Stimulated activated CD4-positive, alpha-beta T cell treated with anti-CD3 and anti-CD28 coated beads, Interleukin-1b, Interleukin-23, amount 100 ng/mL, for 48 hours (primary cell): ENCODE measurements at places on chromosomes 16 and 17.

- peak; percentile 14 for DNase-seq
These were observed 45.8 kb upstream of the ZCCHC14 start for GRCh38 chr16:87538594-87538993.

GRCh38 chr16:14509055-14509454 lies 121.0 kb downstream of the PARN start:
- no peak for DNase-seq

DNA sequence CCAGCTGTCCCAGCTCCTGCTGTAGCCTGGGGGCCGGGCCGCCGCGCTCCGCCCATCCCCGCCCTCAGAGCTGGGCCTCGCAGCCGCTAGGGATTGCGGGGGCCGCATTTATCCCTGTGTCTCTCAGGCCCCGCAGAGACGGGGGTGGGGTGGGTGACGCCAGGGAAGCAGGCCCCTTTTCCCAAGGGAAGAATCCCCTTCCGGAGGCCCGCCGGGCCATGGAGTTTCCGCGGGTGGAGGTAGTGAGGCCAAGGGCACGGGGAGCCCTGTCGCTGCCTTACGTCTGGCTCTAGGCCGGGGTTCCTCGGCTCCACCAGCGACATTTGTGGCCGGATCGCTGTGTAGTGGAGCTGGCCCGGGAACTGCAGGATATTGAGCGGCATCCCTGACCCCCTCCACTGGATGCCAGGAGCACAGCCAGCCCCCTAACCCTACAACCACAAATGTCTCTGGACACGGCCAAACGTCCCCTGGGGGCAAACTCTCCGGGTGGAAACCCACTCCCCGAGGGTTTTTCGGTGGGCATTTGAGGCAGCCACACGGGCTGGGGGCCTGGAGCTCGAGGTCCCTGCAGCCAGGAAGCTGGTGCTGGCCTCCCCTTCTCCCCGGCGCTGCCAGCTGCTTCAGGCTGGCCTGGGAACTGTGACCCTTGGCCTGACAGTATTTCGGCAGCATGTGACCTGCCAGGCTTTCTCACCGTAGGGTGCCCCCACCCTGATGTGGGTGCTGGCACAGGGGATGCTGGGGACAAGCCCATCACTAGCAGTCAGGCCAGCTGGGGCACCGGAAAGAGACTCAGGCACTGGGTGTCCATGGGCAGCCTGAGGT lies 12.0 kb upstream of the CD300A start:
- no peak for DNase-seq

DNA sequence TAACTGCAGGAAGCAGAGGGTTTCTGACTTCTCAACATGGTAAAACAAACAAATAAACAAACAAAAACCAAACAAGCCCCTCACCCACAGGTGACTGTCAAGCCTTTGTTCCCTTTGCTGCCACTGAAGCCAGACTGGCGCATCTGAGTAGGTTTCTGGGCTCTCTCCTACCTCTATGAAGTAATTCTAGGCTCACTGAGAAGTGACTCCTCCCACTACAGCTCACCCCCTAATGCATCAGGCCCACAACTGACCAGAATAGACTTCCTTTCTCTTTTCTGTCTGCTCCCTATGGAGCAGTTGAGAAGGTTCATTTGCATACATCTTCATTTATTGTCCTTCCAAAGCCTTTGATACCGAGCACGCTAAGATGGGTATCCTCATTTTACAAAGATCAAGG lies 77.0 kb upstream of the CCL2 start:
- no peak for DNase-seq

GRCh38 chr17:31002047-31002446 lies 31.2 kb downstream of the RNF135 start:
- no peak for DNase-seq

DNA sequence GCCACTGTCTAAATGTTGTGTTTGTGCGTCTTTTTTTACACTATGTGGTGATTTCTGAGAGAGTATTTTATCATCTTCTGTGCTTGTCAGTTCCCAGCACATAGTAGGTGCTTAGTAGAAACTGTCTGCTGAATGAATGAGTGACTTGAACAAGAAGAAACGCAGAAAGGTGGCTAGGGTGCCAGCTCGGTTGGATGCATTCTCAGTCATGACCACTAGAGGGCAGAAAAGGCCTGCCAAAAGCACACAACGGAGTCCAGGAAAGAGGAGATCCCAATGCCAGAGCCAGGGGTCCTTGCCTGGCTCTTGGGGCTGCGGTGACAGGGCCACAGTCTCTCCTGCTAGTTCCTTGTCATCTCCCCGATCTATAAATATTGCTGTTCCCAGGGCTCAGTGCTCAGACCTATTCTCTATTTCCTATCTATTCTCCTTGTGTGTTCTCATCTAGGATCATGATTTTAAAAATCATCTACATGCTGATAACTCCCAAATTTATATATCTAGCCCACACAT lies 57.3 kb upstream of the CCL1 start:
- peak; percentile 59 for DNase-seq

DNA sequence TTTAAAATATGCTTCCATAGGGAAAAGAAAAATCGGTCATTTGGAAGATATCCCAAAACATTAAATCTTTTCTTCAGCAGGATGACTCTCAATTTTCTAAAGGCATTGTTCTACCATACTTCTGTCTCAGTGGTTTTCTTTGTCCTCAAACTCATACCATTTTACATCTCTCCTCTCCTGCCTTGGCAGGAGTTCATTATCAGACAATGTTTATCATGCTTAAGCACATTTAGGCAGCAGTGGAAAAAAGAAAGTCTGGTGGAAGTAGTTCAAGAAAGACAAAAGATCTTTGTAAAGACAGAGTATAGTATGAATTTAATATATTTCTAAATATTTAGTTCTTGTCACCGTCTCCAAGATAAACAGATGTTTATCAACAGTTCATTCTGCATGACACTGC lies 68.2 kb downstream of the CDK12 start:
- DNase-seq: no peak

DNA sequence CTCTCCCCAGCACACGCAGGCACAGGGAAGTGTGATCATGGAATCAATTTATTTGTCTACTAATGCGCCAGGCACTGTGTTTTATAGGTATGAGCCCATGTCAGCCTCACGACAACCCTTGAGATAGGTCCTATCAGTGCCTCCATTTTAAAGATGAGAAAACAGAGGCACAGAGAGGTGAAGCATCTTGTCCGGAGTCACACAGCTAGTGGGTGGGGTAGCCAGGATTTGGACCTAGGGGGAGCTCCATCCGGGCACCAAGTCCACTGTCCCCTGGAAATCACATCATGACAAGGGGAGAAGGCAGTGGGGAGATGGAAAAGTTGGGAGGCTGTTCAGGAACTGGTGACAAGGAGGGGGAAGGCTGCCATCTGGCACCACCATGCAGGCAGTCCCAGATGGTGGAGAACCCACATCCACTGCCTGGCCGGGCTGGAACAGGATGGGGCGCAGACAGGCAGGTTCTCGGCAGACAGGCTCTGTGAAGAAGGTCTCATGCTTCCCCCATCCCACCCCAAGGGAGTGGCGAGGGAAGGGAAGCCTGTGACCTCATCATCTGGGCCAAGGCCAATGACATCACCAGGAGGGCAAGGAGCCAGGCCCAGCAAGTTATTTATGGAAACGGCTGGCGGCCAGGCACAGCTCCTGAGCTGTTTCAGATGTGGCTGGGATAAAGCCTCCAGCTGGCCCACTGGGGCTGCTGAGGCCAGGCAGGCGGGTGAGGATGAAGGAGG lies 126.0 kb upstream of the SDK2 start:
- DNase-seq: no peak

GRCh38 chr17:16438173-16438556 lies 22.8 kb downstream of the TRPV2 start:
- DNase-seq: no peak

GRCh38 chr17:72268431-72268830 lies 147.6 kb downstream of the SOX9 start:
- DNase-seq: no peak

DNA sequence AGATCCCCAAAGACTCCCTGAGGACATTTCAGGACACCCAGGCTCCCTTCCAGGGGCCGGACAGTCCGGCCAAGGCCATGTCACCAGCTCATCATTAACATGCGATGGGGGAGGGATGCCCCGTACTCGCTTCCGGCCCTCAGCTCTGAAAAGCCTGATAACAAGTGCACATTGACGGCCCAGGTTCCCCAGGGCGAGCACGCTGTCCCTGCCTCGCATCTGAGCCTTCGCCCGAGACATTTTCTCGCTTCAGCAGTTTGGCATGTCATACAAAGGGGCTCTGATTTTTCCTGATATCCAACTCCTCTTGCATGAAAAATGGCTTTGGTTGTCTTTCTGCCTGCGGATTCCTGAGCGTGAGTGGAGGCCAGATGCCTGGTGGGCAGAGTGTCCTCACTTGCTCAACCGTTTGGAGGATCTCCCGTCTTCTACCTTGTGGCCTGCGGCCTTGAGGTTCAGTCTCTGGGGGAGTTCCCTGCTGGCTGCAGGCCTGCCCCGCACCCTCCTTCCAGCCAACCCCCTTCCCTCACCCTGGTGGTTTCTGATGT lies 14.1 kb downstream of the CACNG4 start:
- no peak for DNase-seq
